Fibroblast of villous mesenchyme (primary cell): ENCODE measurements at places on chromosomes 13 and 19.

- peak; percentile 89 for DNase-seq
Observed at GRCh38 chr19:44587963-44588770, 25.2 kb upstream of the IGSF23 start.

DNA sequence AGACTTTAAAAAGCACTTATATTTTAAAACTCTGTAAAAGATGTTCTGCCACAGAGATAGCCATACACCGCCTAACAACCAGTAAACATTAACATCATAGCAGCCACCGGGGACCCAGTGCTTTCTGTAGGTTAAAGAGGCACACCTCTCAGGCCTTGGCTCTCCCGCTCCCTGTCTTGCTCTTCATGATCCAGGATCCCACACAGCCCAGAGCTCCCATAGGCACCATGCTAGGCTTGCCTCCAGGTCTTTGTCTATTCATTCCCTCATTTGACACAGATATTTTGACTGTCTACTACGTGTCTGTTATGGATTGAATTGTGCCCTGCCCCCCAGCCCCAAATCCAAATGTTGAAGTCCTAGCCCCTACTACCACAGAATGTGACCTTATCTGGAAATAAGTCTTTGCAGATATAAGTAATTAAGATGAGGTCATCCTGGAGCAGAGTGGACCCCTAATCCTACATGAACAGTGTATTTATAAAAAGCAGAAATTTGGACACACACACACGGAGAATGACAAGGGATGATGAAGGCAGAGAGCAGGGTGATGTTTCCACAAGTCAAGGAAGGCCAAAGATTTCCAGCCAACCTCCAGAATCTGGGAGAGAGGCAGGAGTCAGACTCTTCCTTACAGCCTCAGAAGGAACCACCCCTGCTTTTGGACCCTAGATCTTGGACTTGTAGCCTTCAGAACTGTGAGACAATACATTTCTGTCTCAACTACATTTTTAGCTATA is 272.6 kb downstream of the DNAJC15 start:
- DNase-seq: no peak

GRCh38 chr13:35143123-35143522 is 201.1 kb downstream of the NBEA start:
- no peak for DNase-seq

DNA sequence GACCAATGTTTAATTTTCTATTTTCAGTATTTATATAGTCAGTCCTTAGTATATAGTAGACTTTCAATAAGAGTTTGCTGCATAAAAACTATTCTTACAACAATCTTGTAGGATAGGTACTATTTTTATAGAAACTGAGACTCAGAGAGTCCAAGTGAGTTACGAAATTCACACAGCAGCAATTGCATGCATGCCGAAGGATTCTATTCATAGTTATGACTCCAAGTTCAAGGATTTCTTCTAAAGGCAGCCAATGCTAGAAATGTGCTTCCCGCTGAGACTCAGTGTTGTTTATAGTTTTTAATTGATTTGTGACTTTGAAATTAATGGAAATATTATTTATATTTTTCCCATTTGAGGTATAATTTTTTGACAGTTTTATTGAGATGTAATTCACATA is 62.7 kb upstream of the CSNK1A1L start:
- DNase-seq: no peak

- DNase-seq: peak; percentile 44
Observed at GRCh38 chr13:111153977-111154332, 38.8 kb downstream of the ARHGEF7 start.

DNA sequence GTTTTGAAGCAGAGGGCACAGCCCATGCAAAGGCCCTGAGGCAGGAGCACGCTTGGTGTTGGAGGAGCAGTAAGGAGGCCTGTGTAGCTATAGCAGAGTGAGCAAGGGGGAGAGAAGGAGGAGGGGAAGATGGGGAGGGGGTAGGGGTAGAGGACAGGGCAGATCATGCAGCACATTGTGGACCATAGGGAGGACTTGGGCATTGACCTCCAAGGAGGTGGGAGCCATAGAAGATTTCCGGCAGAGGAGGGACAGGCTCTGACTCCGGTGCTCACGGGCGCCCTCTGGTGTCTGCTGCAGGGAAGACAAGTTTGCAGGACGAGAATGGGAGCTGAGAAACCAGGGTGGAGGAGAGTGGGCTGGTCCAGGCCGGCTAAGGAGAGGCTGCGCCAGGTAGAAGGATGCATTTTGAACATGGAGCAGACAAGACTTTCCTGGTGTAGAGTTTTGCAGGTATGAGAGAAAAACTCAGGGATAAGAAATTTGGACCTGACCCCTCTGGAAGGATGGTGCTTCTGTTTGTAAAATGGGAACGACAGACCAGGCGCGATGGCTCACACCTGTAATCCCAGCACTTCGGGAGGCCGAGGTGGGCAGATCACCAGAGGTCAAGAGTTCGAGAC is 13.7 kb upstream of the CREB3L3 start:
- peak; percentile 56 for DNase-seq

GRCh38 chr13:110559429-110559943 is 2.0 kb downstream of the RAB20 start:
- DNase-seq: peak; percentile 74

DNA sequence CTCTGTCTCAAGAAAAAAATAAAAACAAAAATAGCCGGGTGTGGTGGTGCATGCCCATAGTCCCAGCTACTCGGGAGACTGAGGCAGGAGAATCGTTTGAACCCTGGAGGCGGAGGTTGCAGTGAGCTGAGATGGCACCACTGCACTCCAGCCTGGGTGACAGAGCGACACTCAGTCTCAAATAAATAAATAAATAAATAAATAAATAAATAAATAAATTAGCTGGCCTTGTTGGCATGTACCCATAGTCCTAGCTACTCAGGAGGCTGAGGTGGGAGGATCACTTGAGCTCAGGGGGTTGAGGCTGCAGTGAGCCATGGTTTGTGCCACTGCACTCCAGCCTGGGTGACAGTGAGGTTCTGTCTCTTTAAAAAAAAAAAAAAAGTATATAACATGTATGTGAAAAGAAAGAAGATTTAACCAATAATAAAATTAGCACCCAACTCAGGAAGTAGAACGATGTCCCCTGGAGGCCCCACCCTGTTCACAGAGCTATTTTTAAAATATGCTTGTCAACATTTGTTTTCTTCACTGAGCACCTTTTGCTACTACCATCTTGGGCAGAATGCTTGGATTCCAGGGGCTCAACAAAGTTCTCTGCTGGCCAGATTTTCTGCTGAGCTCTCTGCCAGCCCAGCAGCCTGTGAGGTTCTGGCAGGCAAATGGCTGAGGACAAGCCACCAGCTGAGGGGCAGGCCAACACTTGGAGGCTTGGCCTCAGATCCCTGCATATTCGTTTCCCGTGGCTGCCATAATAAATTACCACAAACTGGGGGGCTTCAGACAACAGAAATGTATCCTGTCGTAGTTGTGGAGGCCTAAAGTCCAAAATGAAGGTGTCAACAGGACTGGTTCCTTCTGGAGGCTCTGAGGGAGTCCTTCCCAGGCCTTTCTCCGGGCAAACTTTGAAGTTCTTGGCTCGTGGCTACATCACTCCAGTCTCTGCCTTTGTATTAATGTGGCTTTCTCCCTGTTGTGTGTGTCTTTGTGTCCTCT is 5.2 kb downstream of the SLC25A42 start:
- no peak for DNase-seq

DNA sequence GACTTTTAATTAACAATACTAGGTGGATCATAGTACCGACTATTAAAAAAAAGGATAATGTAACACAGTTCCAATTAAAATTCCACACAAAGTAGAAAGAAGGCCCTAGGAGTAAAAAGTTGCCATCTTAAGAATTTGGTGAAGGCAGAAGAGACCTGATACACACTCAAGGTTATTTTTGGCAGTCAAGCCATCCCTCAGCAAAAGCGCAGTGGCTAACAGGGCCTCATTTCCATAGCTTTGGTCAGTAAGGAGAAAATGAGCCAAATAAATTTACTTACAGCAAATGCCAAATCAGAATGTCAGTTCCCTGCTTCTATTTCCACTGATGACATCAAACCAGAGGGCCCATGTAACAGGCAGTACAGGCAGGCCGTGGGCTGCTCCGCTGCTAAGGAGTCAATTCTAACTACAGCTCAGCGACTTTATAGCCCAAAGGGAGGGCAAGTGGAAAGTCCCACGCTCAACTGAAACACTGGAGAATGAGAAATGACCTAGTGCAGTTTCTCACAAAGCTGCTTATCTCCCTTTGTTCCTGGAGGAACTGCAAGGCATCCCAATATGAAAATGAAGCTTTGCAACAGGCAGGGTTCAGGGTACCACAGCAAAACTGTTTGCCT is 6.3 kb downstream of the ARGLU1 start:
- peak; percentile 57 for DNase-seq

- DNase-seq: no peak
Observed at GRCh38 chr13:110937511-110938285, 22.8 kb upstream of the ANKRD10 start.

- DNase-seq: no peak
Observed at GRCh38 chr13:23767838-23768237, 121.4 kb downstream of the MIPEP start.

DNA sequence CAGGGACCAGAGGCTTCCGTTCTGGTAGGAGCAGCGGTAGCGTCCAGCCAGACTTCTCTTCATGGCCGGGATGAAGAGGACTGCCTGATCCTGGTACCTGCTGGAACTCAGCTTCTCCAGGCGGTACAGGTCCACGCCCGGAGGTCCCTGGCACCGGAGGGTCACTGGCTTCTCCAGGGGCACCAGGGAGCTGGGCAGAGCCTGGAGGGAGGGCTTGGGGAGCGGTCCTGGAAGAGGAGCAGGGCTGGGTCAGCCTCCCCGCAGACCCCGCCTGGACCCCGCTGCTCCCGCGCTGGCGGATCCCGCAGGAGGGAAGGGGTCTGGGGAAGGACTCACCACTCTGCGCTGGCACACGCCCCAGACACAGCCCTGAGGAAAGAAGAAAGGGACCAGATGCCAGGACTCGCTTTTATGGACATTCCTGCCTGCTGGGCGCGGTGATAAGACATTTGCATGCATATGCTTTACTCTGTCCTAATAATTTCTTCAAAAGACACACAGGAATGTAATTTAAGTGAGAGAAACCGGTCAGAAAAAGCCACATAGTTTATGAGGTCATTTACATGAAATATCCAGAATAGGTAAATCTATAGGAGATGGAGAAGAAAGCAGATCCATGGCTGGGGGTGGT is 5.8 kb downstream of the GP6 start:
- DNase-seq: no peak

GRCh38 chr13:36981156-36981743 is 17.9 kb downstream of the ALG5 start:
- peak; percentile 79 for DNase-seq

GRCh38 chr13:38530492-38530891 is 156.4 kb upstream of the FREM2 start:
- DNase-seq: peak; percentile 27

- DNase-seq: no peak
Observed at GRCh38 chr19:12093777-12094176, 29.2 kb downstream of the ZNF844 start.

- no peak for DNase-seq
Observed at GRCh38 chr19:49690079-49690655, 749 bp upstream of the CPT1C start.

DNA sequence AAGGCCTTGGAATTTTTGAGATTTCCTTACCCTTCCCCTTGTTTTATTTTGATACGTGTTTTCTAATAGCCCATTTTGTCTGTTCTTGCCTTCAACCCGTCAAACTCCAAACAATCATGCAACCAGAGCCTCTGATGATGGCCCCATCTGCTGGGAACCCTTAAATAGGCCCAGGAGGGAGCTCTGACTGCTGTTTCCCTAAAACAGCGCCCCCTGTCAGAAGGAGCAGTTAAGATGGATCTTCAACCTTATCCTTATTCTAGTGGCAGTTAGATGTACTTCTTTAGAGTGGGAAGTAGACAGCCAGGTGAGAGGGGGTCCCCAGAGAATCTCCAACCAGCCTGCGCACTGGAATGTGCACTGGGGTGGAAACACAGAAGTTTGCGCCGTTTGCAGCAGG is 1031.0 kb upstream of the PCDH9 start:
- no peak for DNase-seq

DNA sequence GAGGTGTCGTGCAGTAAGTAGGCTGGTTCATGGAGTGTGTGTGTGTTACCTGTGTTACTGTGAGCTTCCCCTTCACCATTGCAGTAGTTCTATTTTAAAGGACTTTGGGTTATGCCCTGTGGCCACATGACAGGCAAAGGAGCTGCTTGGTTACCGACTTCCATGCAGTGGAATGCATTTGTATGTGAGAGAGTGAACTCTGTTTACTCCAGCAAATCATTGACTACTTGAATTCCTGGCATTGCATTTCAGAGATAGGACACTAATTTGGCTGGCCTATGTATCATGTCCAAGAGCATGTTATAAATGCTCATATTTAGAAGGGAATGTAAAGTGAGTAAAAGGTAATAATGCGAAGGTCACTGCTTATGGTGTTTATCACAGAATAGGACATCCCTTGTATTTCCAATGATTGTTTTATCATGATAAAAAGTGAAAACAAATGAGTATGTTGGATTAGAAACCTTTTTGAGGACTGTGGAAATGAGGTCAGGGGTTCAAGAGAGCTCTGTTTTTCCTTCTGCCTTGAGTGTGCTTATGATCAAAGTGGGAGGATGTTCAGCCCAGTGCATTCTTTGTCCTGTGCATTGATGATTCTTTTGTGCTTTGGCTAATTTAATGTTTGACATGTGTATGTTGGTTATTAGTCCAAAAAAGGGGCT is 156.5 kb downstream of the LMO7 start:
- DNase-seq: peak; percentile 60

DNA sequence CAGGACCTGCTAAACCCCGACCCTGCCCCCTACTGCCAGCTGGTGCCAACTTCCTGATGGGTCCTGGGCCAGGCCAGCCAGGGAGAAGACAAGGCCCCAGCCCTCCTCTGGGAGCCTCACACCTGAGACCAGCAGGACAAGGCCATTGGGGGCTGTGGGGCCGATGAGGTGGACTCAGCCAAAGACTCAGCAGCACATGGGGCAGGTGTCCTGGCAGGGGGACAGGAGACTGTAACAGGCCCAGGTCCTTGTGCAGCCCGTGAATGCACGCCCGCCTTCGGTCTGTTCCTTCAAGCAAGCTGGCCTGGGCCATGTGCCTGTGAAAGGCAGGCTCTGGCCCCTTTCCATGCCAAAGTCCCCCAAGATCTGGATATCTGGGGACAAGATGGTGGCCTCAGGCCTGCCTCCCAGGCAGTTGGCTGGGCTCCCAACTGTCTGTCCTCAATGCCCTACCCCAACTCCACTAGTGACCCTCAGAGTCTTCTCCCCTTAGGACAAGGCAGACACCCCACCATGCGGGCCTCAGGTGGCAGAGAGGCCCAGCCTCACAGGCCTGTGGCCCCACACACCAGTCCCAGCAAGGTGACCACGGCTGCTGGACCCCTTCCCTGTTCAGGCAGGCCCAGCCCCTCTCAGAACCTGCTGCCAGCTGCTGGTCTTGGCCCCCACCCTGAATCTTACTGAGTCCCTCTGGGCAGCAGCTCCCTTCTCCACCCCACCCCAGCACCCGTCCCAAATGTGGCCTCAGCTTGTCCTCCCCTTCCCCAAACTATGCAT is 12.3 kb downstream of the CEACAM19 start:
- no peak for DNase-seq

- DNase-seq: peak; percentile 70
Observed at GRCh38 chr19:5292822-5293611, 47.6 kb downstream of the PTPRS start.
